ENCODE measurements at places on chromosomes 7 and 10.

DNA sequence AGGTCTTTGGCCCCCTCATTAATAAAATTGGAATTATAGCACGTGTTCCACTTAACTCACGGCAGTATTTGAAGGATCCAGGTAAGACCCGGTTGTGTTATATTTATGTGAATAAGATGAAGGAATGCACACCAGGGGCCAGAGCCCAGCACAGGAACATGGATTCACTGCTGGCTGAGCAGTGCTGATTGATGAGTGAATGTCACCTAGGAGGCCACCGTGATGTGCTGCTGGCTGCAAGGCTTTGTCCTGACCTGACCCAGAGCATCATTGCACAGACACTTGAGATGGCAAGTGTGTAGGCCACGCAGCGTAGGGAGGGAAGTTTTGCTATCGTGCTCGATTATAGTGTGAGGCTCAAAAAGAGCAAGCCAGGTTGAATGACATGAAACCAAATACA is 350.7 kb upstream of the MGMT start:
- no peak for DNase-seq

DNA sequence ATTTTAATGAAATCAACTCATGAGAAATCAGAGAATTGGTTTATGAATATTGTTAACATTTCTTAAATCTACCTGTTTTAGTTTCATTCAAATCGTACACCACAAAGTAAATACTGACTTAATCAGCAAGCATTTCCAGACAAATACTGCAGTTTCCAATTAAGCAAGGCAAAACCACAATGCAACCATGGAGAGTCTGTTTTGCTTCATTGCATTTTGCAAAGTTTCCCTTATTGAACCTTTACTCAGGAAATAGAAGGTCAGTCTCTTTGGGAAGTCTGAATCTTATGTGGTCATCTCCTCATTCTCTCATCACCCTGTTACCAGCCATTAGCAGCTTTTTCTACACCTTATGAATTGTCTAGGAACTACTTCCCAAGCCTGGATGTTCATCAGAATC is 400.5 kb downstream of the IPMK start:
- no peak for DNase-seq

- DNase-seq, result no peak
Measured at GRCh38 chr7:116557066-116557585, 32.3 kb downstream of the CAV1 start.

- DNase-seq, result no peak
Measured at GRCh38 chr10:22026287-22026686, 22.8 kb upstream of the DNAJC1 start.

- no peak for DNase-seq
Measured at GRCh38 chr7:158662610-158663427, 41.8 kb downstream of the NCAPG2 start.

GRCh38 chr10:125296598-125296997 is 136.2 kb upstream of the CTBP2 start:
- no peak for DNase-seq

Data from ovary (tissue), 10 donors.